ENCODE measurements at places on chromosomes 4 and X.

- DNase-seq: no peak
Observed at GRCh38 chr4:168849997-168850396, 160.1 kb downstream of the CBR4 start.

DNA sequence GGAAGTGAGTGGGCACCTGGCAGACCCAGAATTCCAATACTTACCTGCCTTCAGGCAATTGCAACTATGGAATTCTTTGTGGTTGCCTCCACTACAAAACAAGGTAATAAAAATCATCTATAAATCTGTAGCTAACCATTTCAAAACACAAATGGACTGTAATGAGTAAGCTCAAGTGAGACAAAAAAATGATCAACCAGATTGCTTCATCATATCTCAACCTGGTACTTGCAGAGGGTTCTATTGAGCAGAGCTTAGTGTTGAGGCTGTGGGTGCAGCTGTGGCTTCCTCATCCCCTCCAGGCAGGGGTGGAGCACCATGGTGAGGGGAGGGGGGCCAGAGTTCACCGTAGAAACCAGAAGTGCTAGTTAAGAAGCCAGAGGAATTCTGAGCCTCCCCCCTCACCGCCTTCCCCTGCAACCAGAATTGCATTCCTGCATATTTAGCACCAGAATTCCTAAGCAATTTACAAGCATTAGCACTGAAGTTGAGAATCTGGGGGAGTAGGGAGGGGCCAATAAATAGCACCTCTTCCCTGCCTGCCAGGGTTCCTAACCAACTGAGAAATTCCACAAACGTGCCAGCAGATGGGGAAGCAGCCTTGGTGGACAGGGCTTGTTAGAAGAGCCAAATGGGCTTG, 11.5 kb downstream of the CTAG1A start:
- no peak for DNase-seq

DNA sequence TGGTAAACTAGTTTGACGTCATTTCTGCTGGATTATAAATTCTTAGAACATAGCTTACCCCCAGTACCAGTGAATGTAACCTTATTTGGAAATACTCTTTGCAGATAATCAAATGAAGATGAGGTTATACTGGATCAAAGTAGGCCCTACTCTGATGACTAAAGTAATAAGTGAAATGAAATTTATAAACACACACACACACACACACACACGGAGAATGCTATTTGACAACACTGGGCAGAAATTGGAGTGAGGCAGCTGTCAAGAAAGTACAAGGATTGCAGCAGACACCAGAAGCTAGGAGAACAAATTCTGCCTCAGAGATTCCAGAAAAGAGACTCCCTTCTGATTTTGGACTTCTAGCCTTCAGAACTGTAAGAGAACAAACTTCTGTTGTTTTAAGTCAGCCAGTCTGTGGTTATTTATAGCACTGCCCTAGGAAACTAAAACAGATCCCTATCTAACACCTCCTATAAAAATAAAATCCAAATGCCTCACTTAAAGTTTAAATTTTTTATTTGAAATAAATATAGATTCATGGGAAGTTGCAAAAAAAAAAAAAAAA, 448.6 kb downstream of the PCDH18 start:
- no peak for DNase-seq

- no peak for DNase-seq
Observed at GRCh38 chr4:40388239-40388638, 53.1 kb downstream of the CHRNA9 start.

DNA sequence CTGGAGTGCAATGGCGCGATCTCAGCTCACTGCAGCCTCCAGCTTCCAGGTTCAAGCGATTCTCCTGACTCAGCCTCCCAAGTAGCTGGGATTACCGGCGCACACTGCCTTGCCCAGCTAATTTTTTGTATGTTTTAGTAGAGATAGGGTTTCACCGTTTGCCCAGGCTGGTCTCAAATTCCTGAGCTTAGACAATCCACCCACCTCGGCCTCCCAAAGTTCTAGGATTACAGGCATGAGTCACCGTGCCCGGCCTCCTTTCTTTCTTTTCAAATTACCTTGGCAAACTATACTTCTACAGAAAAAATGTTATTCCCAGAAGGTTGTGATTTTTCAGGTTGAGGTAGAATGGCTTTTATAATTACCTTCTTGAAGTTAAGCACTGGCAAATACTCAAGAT, 321.9 kb upstream of the PRPS2 start:
- DNase-seq: no peak

DNA sequence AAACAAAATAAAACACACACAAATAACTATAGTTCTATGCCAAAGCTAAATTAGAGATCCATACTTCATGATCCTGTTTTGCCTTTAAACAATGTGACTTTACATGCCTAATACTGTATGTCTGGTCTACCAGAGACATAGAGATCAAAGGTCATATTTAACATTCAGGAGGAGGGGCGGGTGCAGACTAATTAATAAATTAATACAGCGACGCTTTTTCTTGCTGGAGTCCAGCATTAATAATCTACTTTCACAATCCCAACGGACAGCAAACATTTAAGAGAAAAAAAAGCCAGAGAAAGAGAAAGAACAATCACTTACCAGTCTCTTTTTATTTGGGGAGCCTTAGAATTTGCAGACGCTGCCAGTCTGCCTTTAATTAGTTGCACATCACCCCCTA, 509 bp downstream of the CXXC4 start:
- no peak for DNase-seq

GRCh38 chrX:20235755-20236154, 31.0 kb downstream of the RPS6KA3 start:
- no peak for DNase-seq

DNA sequence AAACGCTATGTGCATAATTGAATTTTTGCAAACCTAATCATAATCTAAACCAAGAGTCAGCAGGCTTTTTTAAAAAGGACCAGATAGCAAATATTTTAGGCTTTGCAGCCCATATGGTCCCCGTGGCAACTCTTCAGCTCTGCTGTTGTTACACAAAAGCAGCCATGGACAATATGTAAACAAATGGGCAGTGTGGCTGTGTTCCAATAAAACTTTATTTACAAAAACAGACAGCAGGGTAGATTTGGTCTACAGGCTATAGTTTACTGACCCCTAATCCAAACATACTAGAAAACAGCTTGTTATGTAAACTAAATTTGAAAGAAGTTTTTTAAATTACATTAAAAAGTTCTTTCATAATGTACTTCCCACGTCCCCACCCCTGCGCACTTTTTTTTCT, 53.1 kb downstream of the FUNDC1 start:
- no peak for DNase-seq

DNA sequence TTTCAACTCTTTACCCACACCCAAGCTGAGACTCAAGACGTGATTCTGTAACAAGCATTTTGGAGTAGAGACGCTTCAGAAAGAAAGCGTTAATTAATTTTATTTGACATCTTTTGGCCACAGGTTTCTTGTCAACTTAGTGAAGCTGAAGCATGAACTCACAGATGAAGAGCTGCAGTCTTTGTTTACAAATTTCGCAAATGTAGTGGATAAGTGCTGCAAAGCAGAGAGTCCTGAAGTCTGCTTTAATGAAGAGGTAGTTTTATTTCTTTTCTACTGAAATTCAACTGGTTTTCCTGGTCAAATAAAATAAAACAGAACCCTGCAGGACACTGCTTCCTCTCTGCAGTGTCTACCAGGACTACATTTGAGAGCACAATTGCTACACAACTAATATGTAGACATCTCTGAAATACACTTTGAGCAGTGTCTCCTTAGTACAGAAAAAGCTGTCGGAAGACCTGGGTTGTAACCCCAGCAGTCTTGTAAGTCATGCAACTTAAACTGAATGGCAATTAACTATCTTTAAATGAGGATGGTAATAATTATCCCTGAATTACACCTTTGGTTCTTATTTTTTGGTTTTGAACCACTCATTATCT, 20.2 kb downstream of the AFM start:
- no peak for DNase-seq

DNA sequence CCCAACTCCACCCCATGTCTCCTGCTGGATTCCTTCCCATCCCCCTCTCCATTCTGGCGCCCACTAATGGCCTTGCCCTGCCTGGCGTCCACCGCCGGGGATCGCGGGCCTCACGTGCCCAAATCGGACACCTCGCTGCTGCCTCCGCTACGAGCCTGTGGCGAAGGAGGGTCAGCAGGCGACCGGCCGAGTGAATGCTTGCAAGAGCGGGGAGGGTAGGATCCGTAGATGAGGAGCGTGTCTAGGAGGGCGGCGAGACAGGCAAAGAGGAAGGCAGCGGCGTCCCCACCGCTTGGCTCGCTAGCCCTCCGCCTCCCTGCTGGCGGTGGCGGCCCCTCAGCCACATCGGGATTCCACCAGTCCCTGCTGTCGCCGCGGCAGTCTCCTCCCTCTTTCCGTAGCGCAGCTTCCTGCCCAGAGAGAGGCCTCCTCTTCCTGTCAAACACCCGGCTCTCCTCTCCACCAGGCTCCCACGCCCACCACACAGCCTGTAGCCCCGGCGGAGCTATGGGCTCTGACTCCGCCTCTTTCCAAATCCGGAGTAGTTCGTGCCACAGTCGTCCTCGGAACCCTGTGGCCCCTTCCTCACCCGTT, at the start of gene SPIN2B:
Gene SPIN2B (minus strand): TSS at position 387 of the 594 bp plus-strand sequence.
- peak; percentile 68 for DNase-seq

DNA sequence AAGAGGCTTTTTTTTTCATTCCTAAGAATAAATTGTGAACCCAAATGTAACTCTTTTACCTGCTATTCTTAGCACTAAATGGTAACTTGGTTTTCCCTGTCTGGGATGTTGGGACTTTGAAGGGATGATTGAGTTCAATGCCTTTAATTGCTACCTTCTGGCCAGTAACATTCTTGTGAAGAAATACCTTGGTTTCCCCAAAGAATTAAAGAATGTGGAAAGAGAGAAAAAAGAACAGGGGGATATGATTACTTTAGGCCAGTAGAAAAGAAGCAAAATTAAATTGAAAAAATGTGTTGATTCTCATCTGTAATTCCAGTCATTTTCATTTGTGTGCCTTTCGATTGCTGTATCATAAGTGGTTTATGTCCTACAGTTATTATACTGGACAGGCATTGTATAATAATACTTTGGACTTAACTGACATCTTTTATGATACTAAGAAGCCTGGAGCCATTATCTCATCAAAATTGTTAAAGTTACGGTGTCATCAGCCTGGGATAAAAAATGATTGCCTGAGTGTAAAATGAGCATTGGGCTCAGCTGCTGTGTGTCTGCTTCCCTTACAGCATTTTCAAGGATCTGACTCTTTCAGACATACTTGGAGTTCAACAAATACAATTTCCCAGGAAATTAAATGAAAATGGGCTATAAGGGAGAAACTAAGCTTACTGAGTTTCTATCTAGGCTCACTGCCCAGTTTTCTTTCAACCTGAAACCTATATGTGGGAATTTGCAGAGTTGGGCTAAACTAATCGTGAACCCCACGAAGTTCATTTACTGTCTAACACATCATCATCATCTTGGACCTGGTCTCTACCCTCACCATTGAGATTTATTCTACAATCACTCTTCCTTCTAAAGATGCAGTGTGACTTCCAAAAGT, 146.3 kb downstream of the SHROOM3 start:
- no peak for DNase-seq

GRCh38 chr4:48772556-48772955, 7.5 kb downstream of the FRYL start:
- DNase-seq: no peak

DNA sequence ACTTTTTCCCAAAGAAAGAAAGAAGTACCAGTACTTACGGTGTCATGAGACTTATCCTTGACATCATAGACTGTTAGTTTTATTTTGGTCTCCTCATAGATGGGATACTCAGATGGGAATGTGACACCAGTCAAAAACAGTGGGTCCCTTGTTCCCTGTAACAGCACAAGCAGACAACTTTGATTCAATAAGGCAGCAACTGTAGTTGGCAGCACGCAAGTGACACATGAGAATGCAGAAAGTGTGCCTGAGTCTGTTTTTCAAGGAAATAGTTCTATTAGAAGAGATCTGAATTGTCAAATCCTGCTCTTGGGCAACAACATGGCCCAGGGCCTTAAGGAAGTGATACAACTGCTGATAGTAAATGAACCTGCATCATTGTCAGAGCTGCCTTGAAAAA, 443.2 kb downstream of the INPP4B start:
- no peak for DNase-seq

DNA sequence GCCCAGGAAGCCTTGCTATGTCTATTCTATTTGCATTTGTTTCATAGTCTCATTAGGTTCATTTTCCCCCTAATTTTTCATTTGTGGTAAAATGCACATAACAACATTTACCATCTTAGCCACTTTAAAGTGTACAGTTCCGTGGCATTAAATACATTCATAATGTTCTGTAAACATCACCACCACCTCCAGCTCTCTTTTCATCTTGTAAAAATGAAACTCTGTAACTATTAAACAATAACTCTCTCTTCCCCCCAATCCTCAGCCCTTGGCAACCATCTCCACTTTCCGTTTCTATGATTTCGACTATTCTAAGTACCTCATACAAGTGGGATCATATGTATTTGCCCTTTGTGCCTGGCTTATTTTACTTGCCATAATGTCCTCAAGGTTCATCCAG, 19.9 kb downstream of the ARHGEF38 start:
- no peak for DNase-seq

GRCh38 chr4:58809366-58809765, 1699.2 kb upstream of the IGFBP7 start:
- no peak for DNase-seq

DNA sequence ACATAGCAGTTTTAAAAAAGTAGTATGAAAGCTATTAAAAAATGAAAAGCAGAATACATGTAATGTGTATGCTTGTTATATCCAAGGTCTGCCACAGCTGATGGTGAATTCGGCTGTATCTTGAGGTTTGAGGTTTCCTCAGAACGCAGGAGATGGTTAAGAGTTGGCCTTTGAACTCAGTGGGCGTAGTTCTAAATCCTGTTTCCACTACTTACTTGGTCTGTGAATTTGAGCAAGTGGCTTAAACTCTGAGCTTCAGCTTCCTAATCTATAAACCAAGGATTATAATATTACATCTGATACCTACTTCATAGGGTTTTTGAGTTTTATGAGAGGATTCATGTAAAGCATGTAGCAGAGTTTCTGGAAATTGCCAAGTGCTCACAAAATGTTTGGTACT, 125.2 kb downstream of the STIM2 start:
- no peak for DNase-seq
